RWPE2 (cell line): ENCODE measurements at places on chromosomes 3 and 15.

DNA sequence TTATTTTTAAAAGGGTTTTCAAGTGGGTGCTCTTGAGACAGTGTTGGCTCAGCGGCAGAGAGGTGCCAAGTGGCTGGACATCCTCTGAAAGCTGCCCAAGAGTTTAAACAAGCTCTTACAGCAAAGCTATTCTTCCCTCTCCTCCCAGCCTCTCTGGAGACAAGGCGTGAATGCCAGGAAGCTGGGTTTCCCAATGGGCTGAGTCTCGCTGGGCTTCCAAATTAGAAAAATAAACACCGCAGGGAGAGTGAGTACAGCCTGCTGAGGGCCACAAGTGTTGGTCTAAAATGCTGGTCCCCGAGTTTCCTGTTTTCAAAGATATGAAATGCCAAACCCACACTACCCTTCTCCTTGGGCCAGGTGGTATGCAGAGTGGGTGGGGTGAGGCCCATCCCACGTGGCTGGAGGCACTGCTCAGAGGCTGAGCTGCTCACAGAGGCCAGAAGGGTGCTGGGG, 36.4 kb downstream of the ZDHHC3 start:
- H3K4me1 ChIP-seq: peaks cover 4% of the 10 kb centered on the region
- peaks cover 82% of the 10 kb centered on the region for H3K36me3 ChIP-seq
- no peak overlapping the region for H3K27ac ChIP-seq
- H3K27me3 ChIP-seq: no peaks in the 10 kb centered on the region
- DNase-seq: no peak

GRCh38 chr15:74418575-74419338, 15.0 kb downstream of the SEMA7A start:
- peaks cover 67% of the 10 kb centered on the region for H3K4me1 ChIP-seq
- H3K27me3 ChIP-seq: no peaks in the 10 kb centered on the region
- no peak for DNase-seq
- no peak overlapping the region for H3K4me3 ChIP-seq
- H3K27ac ChIP-seq: peak overlapping the region; percentile 95

- H3K4me1 ChIP-seq: no peaks in the 10 kb centered on the region
- peaks cover 3% of the 10 kb centered on the region for H3K27me3 ChIP-seq
- H3K27ac ChIP-seq: no peak overlapping the region
- H3K4me3 ChIP-seq: no peak overlapping the region
- H3K36me3 ChIP-seq: no peaks in the 10 kb centered on the region
- DNase-seq: no peak
Observed at GRCh38 chr3:25090698-25091453, 337.2 kb upstream of the RARB start.

DNA sequence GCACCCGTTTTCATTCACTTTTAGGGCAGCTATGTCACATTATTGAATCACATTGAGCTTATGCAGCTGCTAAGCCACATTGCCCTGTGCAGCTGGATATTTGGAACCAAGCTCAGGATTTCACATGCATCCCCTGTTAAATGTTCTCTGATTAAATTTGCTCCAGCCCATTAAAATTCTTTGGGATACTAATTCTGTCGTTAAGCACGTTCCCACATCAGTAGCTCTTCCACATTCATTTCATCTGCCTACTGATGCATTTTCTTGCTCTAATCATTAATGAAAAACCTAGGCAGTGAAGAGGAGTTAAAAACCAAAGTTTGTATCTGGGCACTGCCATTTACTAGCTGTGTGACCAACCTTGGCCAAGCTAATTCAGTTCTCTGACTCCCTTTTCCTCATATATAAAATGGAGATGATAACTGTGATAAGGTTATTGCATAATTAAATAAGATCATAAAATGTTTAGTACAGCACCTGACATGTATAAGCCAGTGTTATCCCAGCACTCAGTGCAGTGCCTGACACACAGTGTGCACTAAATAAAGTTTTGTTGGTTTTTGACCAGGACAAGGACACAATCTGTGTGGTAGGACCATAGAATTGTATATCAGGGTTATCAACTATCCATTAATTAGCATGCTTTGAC, 222.2 kb upstream of the ATP11B start:
- H3K27ac ChIP-seq: no peak overlapping the region
- no peaks in the 10 kb centered on the region for H3K27me3 ChIP-seq
- H3K4me3 ChIP-seq: no peak overlapping the region
- DNase-seq: no peak
- H3K36me3 ChIP-seq: no peaks in the 10 kb centered on the region

- no peak overlapping the region for H3K4me3 ChIP-seq
- DNase-seq: no peak
- no peaks in the 10 kb centered on the region for H3K36me3 ChIP-seq
- H3K4me1 ChIP-seq: no peaks in the 10 kb centered on the region
- H3K27ac ChIP-seq: no peak overlapping the region
Observed at GRCh38 chr3:193757457-193757856, 164.4 kb downstream of the OPA1 start.

DNA sequence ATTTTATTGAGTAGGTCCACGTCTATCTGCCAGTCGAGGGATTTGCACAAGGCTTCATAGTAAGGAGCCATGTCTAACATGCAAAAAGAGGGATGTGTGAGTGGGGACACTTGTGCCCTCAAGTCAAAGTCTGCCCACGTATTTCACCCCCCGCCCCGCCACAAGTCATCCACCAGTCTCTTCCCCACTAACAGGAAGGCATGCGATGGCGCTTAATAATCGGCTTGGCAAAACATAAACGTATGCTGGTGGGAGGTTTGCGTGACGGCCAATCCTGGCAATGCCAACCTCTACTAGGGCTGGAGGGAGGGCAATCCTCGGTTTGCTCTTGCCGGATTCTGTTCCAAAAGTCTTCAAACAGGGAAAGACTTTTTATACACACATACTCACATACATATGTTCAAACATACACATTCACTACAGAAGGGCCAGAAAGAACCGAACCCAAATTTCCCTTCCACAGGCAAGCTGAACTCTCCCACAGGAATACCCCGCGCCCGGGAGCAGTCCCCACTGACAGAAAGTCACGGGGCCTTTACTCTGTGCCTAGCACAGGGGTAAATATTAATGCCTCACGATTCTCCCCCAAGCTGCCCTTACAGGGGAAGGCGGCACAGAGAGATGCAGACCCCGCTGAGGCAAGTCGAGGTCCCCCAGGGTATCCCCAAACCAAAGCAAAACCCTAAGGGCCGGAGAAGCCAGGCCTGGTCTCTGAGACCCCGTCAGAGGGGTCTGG, 675 bp downstream of the PSMD6 start:
- H3K27ac ChIP-seq: peak overlapping the region; percentile 48
- no peak for DNase-seq
- peaks cover 47% of the 10 kb centered on the region for H3K36me3 ChIP-seq

DNA sequence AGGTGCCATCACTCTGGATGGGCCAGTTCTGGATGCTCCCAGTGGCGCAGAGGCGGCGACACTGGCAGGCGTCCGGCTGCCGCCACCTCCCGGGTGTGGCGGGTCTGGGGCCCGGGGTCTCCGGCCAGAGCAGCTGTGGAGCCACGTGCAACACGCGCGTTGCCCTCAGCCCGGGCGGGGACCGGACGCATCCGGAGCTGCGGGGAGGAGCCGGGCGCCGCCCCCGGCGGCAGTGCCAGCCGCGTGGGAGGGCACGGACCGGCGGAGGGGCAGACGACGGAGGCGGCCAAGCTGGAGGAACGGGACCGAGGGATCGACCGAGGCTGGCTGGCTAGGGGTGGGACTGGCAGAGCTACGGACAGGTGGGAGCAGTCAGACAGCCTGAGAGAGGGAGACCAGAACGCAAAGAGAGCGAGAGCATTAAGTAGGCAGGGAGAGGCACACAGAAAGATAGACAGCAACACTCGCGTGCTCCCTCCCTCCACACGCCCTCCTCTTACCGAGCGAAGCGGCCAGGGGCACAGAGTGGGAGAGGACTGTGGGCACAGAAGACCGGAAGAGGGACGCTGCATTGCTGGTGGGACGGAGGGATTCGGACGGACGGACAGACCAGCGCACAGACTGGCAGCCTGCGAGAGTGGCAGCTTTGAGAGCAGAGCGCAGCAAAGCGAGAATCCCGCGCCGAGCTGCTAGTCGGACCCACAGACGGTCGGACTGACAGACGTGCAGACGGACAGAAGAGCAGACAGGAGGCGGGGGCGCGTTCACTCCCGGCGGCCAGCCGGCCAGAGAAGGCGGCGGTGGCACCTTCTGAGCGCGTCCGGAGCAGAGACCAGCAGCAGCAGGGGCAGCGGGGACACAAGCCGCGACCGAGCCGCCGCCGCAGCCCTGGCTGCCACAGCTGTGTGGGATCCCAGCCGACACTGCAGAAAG, at the start of gene ARPP21:
Gene ARPP21, plus strand, starts transcription at position 272 of the 933 bp plus-strand sequence. CDS start 42,227 bp downstream, outside the sequence.
- peaks cover 55% of the 10 kb centered on the region for H3K27me3 ChIP-seq
- H3K4me3 ChIP-seq: no peak within 1 kb of the TSS

- H3K4me1 ChIP-seq: peaks cover 5% of the 10 kb centered on the region
- no peaks in the 10 kb centered on the region for H3K27me3 ChIP-seq
- no peak for DNase-seq
- H3K36me3 ChIP-seq: peaks cover 50% of the 10 kb centered on the region
- peak overlapping the region; percentile 76 for H3K27ac ChIP-seq
- H3K4me3 ChIP-seq: no peak overlapping the region
Observed at GRCh38 chr15:90957791-90958190, 3.1 kb downstream of the RCCD1 start.

DNA sequence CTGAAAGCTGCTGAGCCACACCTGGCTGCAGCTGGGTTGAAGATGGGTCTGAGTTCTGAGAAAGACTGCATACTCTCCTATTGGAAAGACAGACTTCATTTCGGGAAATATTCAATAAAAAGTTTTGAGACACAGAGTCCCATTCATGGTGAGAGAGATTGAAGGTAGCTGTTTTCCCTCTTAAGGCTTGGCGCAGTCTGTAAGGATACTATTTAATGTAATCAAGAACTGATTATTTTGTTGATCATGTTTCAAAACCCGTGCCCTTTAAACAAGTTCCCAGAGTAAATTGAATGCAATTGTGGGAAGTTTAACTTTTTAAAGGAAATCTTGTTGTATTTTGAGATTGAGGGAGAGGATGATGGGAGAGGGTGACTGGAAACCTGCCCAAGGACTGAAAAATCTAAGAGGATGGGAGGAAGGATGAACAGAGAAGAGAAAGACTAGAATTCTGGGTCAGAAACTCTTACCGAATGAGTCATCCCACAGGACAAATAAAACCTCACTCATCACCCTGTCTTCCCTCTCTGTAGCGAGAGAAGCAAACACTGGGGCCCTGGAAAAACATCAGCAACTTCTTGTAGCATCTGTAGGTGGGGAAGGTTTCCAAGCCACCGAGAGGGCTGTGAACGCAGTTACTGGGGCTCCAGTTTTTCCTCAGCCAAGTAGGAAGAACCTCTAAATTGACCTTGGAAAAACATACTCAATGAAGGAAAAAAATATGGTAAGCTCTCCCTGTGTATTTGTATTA, 193.2 kb upstream of the TPRG1 start:
- no peaks in the 10 kb centered on the region for H3K27me3 ChIP-seq
- no peak overlapping the region for H3K4me3 ChIP-seq
- DNase-seq: no peak
- no peak overlapping the region for H3K27ac ChIP-seq
- peaks cover 15% of the 10 kb centered on the region for H3K4me1 ChIP-seq

GRCh38 chr3:15405448-15406050, 21.8 kb downstream of the METTL6 start:
- peaks cover 4% of the 10 kb centered on the region for H3K36me3 ChIP-seq
- no peaks in the 10 kb centered on the region for H3K4me1 ChIP-seq
- H3K27me3 ChIP-seq: no peaks in the 10 kb centered on the region

- H3K27ac ChIP-seq: no peak overlapping the region
- no peak for DNase-seq
- peaks cover 19% of the 10 kb centered on the region for H3K36me3 ChIP-seq
- H3K27me3 ChIP-seq: no peaks in the 10 kb centered on the region
Observed at GRCh38 chr15:41836713-41837454, 1.8 kb upstream of the PLA2G4B start.
